Astrocyte of the spinal cord (primary cell): ENCODE measurements at places on chromosomes 4 and X.

DNA sequence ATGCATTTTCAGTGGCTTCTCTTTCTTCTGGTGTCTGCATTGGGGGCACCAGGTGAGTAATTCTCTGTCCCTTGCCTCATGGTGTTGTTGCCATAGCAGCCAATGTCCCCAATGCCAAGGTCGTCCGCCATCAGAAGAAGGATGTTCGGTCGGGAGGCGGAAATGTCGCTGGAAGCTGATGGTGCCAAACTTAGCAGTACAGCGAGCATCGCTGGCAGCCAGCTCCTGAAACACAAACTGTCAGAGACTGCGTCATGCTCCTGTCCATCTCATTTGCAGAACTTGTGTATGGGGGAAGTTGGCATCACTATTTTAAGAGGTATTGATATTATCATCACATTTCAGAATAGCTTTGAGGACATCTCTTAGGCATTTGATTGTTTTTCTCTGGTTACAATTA lies 29.1 kb upstream of the ARSD start:
- DNase-seq: no peak

DNA sequence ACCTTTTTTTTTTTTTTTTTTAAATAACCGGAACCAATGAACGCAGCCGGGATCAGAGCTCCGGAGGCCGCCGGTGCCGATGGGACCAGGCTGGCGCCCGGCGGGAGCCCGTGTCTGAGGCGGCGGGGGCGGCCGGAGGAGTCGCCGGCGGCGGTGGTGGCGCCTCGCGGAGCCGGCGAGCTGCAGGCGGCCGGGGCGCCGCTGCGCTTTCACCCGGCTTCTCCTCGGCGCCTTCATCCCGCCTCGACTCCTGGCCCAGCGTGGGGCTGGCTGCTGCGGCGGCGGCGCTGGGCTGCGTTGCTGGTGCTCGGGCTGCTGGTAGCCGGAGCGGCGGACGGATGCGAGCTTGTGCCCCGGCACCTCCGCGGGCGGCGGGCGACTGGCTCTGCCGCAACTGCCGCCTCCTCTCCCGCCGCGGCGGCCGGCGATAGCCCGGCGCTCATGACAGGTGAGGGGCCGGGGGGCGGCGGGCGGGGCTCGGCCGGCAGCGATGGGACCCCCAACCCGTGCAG lies 337 bp downstream of the STIM2 start:
- DNase-seq: peak; percentile 51

- DNase-seq: no peak
Observed at GRCh38 chr4:154320521-154320920, 171.1 kb downstream of the DCHS2 start.

- no peak for DNase-seq
Observed at GRCh38 chr4:17535906-17536305, 20.9 kb downstream of the CLRN2 start.

GRCh38 chr4:107757283-107757682 lies 37.2 kb upstream of the PAPSS1 start:
- no peak for DNase-seq

DNA sequence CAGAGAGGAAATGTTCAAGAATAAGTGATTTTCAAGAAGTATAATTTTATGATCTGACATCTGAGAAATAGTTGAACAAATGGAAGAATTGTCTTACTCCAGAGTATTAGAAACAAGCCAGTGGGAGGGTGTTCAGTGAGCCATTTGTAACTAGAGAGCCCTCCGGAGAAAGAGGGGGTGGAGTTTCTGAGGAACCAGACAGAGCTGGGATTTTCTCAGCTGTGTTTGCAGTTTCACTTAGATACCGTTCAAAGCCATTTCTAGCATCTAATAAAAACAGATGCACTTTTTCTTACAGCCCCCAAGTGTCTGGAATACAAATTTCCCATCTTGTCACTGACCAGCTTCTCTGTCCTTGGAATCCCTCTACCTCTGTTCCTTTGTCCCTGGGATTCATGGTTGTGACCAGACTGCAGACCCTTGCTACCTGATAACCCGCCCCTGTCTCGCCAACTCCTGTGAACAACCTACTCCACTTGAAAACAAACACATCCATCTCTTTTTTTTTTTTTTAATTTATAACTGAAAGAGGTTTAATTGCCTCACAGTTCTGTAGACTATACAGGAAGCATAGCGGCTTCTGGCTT lies 132.8 kb upstream of the KLF3 start:
- peak; percentile 24 for DNase-seq

DNA sequence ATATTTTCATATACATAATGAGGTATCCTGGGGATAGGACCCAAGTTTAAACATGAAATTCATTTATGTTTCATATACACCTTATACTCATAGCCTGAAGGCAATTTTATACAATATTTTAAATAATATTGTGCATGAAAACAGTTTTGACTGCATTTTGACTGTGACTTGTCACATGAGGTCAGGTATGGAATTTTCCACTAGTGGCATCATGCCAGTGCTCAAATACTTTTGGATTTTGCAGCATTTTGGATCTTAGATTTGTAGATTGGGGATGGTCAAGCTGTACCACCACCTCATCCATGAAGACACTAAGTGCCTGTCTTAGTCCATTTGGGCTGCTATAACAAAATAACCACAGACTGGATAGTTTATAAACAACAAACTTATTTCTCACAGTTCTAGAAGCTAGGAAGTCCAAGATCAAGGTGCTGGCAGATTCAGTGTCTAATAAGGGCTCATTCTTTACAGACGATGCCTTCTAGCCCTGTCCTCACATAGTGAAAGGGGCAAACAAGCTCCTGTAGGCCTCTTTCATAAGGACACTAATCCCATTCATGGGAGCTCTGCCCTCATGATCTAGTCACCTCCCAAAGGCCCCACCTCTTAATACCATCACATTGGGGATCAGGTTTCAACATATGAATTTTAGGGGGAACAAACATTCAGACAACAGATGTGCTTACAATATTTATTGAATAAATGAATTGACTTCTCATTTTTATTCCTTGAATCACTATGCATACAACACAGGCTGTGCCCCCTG lies 9.4 kb downstream of the NUDT6 start:
- DNase-seq: no peak
